ENCODE measurements at places on chromosomes 6 and 20.

DNA sequence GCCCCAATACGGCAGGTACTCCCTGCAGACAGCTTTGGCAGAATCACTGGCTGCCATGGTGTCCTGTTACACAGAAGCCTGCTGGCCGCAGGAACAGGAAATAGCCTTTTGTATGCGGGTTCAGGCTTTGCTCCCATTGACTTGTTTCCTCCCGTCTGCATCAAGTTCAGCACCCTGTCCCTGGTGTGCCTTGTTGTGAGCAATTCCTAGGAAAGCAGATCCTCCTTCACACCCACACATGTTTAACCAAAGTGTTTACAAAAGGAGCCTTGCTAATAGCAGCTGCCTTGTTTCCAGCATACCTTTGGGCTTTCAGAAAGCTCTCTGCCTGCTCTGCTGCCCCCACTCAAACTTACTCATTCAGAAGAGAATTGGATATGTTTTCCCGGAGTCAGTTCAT, 127.2 kb upstream of the SUPT3H start:
- DNase-seq, result no peak

- DNase-seq, result no peak
Measured at GRCh38 chr6:168113226-168113625, 34.2 kb upstream of the FRMD1 start.

- no peak for DNase-seq
Measured at GRCh38 chr6:52304983-52305390, 20.4 kb upstream of the MCM3 start.

GRCh38 chr6:109794201-109794923, 103.3 kb downstream of the FIG4 start:
- no peak for DNase-seq

- no peak for DNase-seq
Measured at GRCh38 chr20:1388741-1389483, 3.9 kb downstream of the FKBP1A start.

DNA sequence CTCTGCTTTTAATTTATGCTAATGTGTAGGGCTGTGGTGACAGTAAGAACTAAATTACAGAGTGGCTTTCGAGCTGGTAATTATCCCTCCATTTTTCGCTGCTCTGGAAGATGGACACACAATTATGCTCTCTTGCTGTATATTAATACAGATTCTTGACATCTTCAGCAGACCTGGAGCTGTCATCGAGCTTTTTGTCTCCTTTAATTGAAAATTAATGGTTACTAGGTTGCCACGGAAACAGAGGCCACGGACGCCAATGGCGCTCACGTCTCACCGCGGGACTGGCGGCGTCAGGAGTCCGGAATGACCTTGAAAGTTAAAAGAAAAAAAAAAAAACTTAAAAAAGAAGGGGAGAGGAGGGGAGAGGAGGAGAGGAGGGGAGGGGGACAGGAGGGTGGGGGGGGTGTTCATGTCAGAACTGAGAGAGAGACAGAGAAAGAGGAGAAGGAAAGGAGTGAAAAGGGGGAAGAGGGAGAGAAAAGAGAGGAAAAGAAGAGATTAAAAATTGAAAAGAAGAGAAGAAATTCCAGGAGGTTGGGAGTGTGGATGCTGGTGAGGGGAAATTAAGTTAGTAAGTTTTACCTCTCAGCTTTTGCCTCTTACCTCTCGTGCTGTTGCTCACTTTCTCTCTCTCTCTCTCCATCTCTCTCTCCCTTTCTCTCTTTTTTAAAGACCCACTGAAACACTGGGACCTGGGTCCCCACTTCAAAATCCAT, 22.1 kb upstream of the FOXP4 start:
- DNase-seq, result no peak

DNA sequence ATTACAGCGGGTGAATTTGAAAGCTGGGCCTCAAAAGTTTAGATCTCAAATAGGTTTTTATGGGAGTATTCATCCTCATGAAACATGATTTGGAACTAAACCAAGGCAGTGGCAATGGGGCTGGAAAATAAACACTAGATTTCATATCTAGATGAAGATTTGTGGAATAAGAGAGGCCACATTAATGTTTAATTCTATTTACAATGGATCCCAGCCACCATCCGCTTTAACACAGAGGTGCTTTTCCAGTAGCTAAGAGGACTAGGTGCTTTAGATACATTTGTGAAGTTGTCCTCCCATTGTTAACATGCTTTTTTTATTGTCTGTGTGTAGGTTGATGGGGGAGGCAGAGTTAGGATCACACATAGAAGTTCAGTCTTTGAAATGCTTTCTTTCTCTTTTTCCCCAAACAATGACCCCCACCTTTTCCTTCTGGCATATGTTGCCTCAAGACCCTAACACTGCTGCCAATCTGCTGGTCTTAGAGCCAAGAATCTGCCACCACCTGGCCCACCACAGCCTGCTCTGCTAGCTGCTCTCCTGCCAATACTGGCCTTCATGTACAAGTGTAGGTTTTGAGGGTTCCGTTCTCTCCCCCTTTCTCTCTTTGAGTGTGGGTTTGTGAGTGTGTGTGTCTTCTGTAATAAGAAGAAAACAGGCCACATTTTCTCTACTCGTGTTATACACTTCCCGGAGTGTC, 27.8 kb upstream of the GFRAL start:
- no peak for DNase-seq

GRCh38 chr6:123804787-123805540, 1.3 kb downstream of the NKAIN2 start:
- peak; percentile 19 for DNase-seq

DNA sequence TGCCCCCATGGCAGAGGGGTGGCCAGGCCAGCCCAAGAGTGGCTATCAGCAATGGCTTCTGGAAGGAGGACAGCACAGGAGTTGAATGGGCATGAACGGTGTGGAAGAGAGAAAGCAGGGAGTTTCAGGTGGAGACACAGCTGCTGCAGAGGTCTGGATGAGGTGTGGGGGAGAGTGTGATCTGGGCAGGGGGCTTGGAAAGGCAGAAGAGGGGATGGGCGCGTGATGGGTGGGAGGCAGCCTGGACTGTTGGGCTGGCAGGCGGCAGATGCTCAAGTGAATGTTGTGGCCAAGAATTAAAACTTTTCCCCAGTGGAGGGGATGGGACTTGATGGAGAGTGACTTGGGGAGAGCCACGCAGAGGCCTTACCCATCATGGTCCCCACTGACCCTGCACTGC, 46.5 kb downstream of the TOX2 start:
- no peak for DNase-seq

GRCh38 chr20:40990542-40991120, 38.0 kb upstream of the TOP1 start:
- peak; percentile 27 for DNase-seq

DNA sequence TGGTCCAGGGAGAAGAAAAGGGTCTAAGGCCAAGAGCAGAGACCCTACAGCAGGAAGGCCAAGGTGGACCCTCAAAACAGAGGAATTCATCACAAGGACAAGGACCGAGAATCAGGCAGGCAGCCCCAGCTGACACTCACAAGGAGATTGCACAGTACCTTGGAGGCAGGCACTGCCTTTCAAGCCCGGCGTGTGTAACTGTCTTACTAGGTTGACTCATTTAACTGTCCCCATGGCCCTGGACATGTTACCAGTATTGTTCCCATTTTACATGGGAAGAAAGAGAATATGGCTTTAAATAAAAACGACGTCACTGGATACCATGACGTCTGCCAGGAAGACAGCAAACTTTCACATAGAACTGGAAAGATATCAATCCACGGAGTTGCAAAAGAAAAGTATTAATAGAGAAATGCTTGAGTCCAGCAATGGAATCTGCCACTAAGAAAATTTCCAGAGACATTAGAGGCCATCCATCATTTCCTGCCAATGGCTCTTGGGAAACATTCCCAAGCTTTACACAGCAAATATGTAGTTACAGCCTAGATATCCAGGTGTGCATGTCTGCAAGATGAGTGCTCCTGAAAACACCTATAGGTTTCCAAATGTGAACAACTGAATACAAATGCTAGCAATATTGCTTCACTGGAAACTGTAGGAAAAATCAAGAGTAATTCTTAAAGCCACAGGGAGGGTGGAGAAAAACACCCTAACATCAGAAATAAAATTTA, 111.5 kb upstream of the RPS6KA2 start:
- no peak for DNase-seq

DNA sequence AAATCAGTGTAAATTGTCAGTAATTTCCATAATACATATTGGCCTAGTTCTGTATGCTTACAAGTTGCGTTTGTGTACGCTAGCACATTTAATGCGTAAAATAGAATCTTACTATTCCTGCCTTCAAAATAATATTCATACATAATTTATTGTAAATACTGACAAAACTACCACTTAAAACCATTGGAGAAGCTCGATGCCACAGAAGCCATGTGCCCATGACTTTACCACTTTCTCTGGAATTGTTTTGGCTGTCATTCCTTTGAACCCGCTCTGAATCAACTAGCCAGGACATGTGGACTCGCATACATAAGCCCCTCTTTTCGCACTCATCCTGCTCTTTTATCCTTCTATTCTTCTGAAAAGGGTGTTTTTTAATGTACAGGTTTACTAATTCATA, 151.5 kb downstream of the TMEM242 start:
- DNase-seq, result no peak

GRCh38 chr20:833450-834150, at the start of gene FAM110A:
TSS of gene FAM110A (plus strand) at chr20:833715. CDS start at chr20:844805, 11,090 bp downstream.
- peak; percentile 92 for DNase-seq

DNA sequence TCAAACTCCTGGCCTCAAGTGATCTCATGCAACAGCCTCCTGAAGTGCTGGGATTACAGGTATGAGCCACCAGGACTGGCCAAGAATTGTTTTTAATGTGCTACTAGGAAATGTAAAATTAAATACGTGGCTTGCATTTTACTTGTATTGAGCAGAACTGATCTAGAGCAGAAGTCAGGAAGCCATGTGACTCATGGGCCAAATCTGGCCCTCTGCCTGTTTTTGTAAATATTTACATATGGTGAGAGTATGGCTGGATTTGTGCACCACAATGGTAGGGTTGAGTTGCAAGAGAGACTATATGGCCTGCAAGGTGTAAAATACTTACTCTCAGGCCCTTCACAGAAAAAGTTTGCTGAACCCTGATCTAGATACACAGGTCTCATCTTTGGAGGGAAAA, 75.8 kb downstream of the LAMP5 start:
- DNase-seq, result no peak

DNA sequence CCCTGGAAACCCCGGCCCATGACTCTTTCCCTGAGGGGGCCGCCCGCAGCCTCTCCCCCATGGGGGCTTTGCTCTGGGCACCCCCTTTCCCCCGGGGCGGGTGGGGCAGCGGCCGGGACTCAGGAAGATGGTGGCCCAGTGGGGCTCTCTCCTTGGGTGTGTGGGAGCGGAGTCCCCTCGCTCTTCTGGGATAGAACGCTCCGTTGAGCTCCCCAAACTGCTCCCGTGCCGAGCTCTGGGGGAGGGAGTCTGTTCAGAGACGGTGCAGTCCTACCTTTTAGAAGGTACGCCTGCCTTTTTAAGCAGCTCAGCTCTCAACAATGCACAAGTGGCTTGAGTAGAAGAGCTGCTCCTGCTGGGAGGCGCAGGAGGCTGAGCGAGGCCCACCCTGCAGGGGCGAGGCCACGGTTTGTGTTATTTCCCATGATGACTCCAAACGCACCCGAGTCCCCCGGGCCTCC, 21.7 kb upstream of the BHLHE23 start:
- no peak for DNase-seq

DNA sequence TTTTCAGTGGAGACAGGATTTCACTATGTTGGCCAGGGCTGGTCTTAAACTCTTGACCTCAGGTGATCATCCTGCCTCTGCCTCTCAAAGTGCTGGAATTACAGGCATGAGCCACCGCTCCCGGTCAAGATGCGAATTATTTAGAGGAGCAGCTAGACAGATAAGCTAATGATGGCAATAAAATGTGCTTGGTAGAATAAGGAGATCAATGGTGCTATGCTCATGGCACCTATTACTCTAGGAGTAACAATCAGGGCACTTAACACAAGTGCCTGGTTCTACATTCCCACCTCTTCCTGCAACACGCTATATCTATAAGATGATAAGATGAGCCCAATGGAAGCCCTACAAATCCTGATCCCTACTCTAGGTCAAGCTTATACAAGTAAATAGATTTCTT, 61.4 kb upstream of the LOC128125822 start:
- no peak for DNase-seq

- no peak for DNase-seq
Measured at GRCh38 chr20:43694763-43695162, 27.8 kb downstream of the MYBL2 start.

GRCh38 chr6:14040042-14040441, 77.5 kb upstream of the CD83 start:
- no peak for DNase-seq

DNA sequence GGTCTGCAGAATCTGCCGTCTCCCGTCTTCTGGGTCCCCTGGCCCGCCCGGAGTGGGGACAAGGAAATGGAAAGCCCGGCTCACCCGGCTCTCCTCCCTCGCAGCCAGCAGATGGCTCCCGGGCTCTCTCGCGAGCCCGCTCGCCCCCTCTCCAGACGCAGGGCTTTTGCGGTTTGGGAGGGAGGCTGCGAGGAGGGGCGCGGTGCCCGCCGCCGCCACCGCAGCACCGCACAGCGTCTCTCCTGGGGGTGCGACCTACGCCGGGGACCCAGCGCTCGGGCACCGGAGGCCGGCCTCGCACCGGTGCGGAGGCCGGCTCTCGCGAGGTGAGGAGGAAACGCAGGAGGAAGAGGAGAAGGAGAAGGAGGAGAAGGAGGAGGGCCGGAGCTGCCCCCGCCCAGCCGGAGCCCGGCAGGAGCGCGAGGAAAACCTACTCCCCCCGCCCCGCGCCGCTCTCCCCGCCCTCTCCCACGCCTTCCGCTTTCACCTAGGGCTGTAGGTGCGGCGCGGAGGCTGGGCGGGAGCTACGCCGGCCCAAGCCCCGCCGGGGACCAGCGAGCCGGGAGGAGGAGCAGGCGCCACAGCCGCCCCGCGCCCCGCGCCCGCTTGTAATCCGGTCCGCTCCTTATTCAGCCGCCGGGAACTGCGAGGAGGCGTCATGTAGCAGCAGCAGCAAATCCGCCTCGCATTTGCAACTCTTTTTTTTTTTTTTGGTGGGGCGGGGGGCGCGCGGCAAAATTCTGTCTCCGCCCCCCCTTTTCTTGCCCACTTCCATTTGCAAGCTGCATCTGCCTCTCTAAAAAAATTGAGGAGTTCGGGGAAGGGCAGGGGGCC, at the start of gene CARMIL1:
CARMIL1 (plus strand) TSS at position 461 of the 834 bp plus-strand sequence. CDS start 422 bp downstream, outside the sequence.
- peak; percentile 80 for DNase-seq

DNA sequence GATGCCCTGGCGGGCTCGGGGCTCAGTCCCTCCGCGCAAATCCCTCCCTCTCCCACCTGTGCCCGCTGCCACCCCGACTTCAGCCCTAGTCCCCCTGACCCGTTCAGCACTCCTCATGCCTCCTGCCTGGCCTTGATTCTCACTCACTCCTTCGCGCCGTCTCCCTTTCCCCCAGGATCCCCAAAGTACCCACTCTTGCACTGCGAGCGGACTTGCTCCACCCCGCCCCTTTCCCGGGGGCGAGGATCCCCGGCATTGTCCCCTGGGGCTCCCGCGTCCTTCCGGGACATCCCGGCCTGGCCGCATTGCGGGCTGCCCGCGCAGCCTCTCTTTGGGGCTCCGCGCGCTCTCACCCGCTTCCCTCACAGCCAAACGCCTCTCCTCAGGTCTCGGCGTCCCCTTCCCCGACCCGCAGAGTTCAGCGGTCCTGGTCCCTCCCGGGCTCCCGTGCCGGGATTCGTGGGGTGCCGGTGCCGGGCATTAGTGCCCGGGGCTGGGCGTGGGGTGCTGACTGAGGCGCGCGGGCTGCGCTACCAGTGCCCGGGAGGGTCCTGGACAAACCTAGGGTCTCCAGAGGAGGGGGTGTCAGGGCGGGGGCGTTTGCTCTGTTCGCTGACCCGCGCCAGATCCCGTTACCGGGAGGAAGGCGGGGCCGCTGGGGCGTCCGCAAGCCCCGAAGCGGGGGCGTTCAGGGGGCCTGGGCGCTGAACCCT, 45.5 kb upstream of the SUPT3H start:
- DNase-seq, result no peak

- no peak for DNase-seq
Measured at GRCh38 chr20:61611401-61612180, 359.5 kb downstream of the CDH4 start.

- no peak for DNase-seq
Measured at GRCh38 chr6:169800668-169801395, 49.4 kb downstream of the ERMARD start.
